ENCODE measurements at places on chromosomes 7 and 10. TPM values are rescaled to one million over a fixed set of nuclear protein-coding genes. Genes with fewer than 3 reads are reported as not detected.

- no peaks in the 10 kb centered on the region for H3K36me3 ChIP-seq
- peak overlapping the region; percentile 48 for H3K27ac ChIP-seq
- H3K4me3 ChIP-seq = no peak overlapping the region
Observed at GRCh38 chr7:12722636-12723605, 35.5 kb downstream of the ARL4A start.

GRCh38 chr7:98240961-98241673 lies 10.9 kb downstream of the TECPR1 start:
- peaks cover 12% of the 10 kb centered on the region for H3K36me3 ChIP-seq
- H3K27ac ChIP-seq = no peak overlapping the region
- no peak overlapping the region for H3K4me3 ChIP-seq
- H3K4me1 ChIP-seq = no peaks in the 10 kb centered on the region

GRCh38 chr7:25289518-25289917 lies 61.2 kb upstream of the NPVF start:
- H3K36me3 ChIP-seq = no peaks in the 10 kb centered on the region
- H3K4me1 ChIP-seq = no peaks in the 10 kb centered on the region
- DNase-seq = no peak
- no peaks in the 10 kb centered on the region for H3K27me3 ChIP-seq

DNA sequence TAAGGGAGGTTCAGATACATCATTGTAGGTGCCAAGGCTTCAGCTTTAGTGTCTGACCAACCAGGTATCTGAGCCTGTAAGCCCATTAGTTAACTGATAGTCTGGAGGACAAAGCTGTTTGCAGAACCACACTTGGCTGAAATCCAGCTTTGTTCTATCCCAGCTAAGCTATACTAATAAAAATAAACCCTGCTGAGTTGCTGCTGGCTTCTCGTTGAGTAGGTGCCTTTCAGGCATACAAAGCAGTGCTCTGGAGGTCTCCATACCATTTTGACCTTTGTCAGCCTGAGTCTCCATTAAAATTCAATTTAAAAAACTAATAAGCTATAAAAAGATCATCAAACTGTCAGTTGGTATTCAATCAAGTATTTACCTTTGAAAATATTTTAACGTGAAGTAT lies 22.0 kb downstream of the CDCA7L start:
- no peak overlapping the region for H3K4me3 ChIP-seq
- DNase-seq = no peak
- no peaks in the 10 kb centered on the region for H3K27me3 ChIP-seq
- peaks cover 27% of the 10 kb centered on the region for H3K36me3 ChIP-seq
- H3K4me1 ChIP-seq = peaks cover 3% of the 10 kb centered on the region

DNA sequence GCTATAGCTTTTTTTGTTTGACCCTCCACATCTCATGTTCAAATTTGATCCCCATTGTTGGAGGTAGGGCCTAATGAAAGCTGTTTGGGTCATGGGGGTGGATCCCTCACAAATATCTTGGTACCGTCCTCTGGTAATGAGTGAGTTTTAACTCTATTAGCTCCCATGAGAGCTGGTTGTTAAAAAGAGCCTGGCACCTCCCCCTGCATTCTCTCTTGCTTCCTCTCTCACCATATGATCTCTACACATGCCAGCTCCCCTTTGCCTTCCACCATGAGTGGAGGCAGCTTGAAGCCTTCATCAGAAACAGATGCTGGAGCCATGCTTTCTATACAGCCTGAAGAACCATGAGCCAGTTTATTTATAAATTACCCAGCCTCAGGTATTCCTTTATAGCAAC lies 43.0 kb upstream of the IMMP2L start:
- no peaks in the 10 kb centered on the region for H3K4me1 ChIP-seq
- H3K27me3 ChIP-seq = peaks cover 2% of the 10 kb centered on the region
- no peak overlapping the region for H3K4me3 ChIP-seq

Gene ZNF365
- total RNA-seq = not detected

Gene SRRM3
- not detected for total RNA-seq

- peaks cover 33% of the 10 kb centered on the region for H3K36me3 ChIP-seq
- no peak for DNase-seq
- no peak overlapping the region for H3K4me3 ChIP-seq
- H3K27me3 ChIP-seq = no peaks in the 10 kb centered on the region
- H3K4me1 ChIP-seq = no peaks in the 10 kb centered on the region
- no peak overlapping the region for H3K27ac ChIP-seq
Observed at GRCh38 chr7:111126987-111127386, 36.1 kb downstream of the LRRN3 start.

DNA sequence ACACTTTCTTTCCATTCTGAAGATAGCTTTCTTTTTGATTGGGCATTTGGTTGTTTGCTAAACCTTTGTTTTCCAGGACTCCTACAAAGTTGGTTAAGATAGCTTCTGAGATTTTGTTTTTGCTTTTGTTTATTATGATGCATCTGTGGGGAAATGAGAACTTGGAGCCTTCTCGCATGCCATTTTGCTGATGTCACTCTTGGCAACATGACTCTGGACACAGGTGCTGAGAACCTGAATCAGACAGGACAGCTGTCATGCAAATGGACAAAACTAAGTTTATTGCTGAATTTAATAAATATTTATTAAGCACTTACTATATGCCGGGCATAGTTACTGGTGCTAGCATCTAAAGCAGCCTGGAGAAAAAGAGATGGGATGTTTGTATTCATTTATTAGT lies 274.1 kb downstream of the ZEB1 start:
- no peaks in the 10 kb centered on the region for H3K4me1 ChIP-seq
- no peak overlapping the region for H3K4me3 ChIP-seq
- peaks cover 11% of the 10 kb centered on the region for H3K27me3 ChIP-seq
- H3K27ac ChIP-seq = no peak overlapping the region
- no peak for DNase-seq
- peaks cover 2% of the 10 kb centered on the region for H3K36me3 ChIP-seq

Gene LIPK
- total RNA-seq = not detected

- H3K36me3 ChIP-seq = no peaks in the 10 kb centered on the region
- peak; percentile 81 for DNase-seq
- H3K4me1 ChIP-seq = peaks cover 26% of the 10 kb centered on the region
- H3K27ac ChIP-seq = peak overlapping the region; percentile 47
- peak overlapping the region; percentile 4 for H3K4me3 ChIP-seq
- H3K27me3 ChIP-seq = peaks cover 4% of the 10 kb centered on the region
Observed at GRCh38 chr10:67612577-67613537, 83.1 kb downstream of the CTNNA3 start.

Gene IQCE
- 4.0 TPM for total RNA-seq

GRCh38 chr10:133614830-133615580 lies 11.6 kb downstream of the FRG2B start:
- no peaks in the 10 kb centered on the region for H3K4me1 ChIP-seq
- no peaks in the 10 kb centered on the region for H3K36me3 ChIP-seq
- no peak for DNase-seq
- H3K27ac ChIP-seq = no peak overlapping the region

DNA sequence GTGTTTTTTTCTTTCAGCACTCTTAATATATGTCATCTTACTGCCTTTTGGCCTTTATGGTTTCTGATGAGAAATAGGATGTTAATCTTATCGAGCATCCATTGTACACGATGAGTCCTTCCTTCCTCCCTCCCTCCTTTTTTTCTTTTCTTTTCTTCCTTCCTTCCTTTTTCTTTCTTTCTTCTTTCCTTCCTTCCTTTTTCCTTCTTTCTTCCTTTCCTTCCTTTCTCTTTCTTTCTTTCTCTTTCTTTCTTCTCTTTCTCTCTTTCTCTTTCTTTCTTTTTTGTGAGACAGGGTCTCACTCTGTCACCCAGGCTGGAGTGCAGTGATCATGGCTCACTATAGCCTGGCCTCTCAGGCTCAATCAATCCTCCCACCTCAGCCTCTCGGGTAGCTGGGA lies 8.4 kb downstream of the RPEL1 start:
- peaks cover 3% of the 10 kb centered on the region for H3K36me3 ChIP-seq
- no peaks in the 10 kb centered on the region for H3K4me1 ChIP-seq
- H3K27me3 ChIP-seq = no peaks in the 10 kb centered on the region
- DNase-seq = no peak
- H3K4me3 ChIP-seq = no peak overlapping the region

DNA sequence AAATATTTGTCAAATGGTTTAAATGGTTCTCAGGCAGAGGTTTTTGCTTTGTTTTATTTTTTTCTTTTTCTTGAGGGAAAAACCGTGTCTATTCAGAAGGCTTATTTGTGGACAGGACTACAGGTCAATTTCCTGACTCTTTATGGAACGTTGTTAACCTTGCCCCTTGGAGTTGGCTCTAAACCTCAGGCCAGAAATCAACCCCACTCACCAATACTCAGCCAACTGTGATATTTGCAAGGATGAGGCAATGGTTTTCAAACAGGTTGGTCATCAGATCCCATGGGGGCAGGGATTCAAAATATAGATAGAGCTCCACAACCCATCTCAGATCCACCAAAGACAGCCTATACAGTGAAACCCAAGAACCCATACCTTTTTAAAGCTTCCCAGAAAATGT lies 10.2 kb downstream of the PDLIM1 start:
- H3K4me1 ChIP-seq = no peaks in the 10 kb centered on the region
- DNase-seq = no peak
- no peak overlapping the region for H3K27ac ChIP-seq
- H3K27me3 ChIP-seq = peaks cover 7% of the 10 kb centered on the region
- H3K4me3 ChIP-seq = no peak overlapping the region
- H3K36me3 ChIP-seq = no peaks in the 10 kb centered on the region

DNA sequence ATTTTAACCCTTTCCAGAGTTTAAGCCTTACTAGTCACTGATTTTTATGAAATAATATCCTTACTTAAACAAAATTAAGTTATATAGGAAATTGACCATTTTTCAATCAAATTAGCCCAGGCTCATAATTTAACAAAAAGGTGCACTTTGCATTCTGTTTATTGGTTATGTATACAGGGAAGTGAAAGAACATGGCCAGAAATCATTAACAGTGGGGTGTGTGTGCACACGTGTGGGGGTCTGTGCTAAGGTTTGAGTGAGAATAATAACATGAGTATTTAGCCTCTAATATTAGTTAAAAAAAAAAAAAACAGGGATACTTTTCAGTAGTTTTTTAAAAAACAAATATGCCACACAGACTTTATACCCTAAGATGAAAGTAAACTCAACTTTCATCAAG lies 510.5 kb upstream of the PFKP start:
- H3K4me3 ChIP-seq = no peak overlapping the region
- no peak overlapping the region for H3K27ac ChIP-seq
- H3K36me3 ChIP-seq = no peaks in the 10 kb centered on the region
- DNase-seq = no peak
- no peaks in the 10 kb centered on the region for H3K27me3 ChIP-seq

GRCh38 chr10:75616874-75617478 lies 185.6 kb downstream of the LRMDA start:
- H3K4me1 ChIP-seq = no peaks in the 10 kb centered on the region
- no peak for DNase-seq
- no peaks in the 10 kb centered on the region for H3K36me3 ChIP-seq
- H3K27ac ChIP-seq = no peak overlapping the region
- no peak overlapping the region for H3K4me3 ChIP-seq

Gene ZNF248
- total RNA-seq = 8.3 TPM

Gene SLC18A3
- not detected for total RNA-seq

DNA sequence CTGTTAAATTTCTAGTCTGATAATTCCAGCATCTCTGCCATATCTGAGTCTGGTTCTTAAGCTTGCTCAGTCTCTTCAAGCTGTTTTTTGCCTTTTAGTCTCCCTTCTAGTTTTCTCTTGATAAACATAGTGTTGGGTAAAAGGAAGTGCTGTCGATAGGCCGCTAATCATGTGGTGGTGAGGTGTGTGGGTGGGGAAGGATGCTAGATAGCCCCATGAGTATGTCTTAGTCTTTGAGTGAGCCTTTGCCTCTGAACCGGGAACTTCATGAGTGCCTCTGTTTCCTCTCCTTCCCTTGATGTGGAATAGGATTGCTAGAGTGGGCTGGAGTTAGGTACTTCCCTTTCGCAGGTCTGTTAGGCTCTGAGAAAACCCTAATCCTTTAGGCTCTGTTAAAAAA lies 441.8 kb downstream of the INHBA start:
- H3K4me3 ChIP-seq = no peak overlapping the region
- no peaks in the 10 kb centered on the region for H3K36me3 ChIP-seq
- no peak overlapping the region for H3K27ac ChIP-seq

Gene AP5Z1
- total RNA-seq = 21.3 TPM

- peaks cover 13% of the 10 kb centered on the region for H3K36me3 ChIP-seq
- H3K27me3 ChIP-seq = peaks cover 42% of the 10 kb centered on the region
- no peak overlapping the region for H3K27ac ChIP-seq
- peaks cover 21% of the 10 kb centered on the region for H3K4me1 ChIP-seq
- DNase-seq = peak; percentile 24
- H3K4me3 ChIP-seq = peak overlapping the region; percentile 55
Observed at GRCh38 chr10:93061594-93062513, 1.3 kb downstream of the CYP26C1 start.

- H3K4me1 ChIP-seq = no peaks in the 10 kb centered on the region
- no peaks in the 10 kb centered on the region for H3K36me3 ChIP-seq
- no peaks in the 10 kb centered on the region for H3K27me3 ChIP-seq
- no peak for DNase-seq
- no peak overlapping the region for H3K27ac ChIP-seq
- no peak overlapping the region for H3K4me3 ChIP-seq
Observed at GRCh38 chr7:45985902-45986301, 64.8 kb upstream of the IGFBP3 start.

- no peak for DNase-seq
- peaks cover 1% of the 10 kb centered on the region for H3K27me3 ChIP-seq
- H3K4me3 ChIP-seq = no peak overlapping the region
- H3K4me1 ChIP-seq = peaks cover 39% of the 10 kb centered on the region
Observed at GRCh38 chr10:29634105-29634504, 666 bp downstream of the SVIL start.

DNA sequence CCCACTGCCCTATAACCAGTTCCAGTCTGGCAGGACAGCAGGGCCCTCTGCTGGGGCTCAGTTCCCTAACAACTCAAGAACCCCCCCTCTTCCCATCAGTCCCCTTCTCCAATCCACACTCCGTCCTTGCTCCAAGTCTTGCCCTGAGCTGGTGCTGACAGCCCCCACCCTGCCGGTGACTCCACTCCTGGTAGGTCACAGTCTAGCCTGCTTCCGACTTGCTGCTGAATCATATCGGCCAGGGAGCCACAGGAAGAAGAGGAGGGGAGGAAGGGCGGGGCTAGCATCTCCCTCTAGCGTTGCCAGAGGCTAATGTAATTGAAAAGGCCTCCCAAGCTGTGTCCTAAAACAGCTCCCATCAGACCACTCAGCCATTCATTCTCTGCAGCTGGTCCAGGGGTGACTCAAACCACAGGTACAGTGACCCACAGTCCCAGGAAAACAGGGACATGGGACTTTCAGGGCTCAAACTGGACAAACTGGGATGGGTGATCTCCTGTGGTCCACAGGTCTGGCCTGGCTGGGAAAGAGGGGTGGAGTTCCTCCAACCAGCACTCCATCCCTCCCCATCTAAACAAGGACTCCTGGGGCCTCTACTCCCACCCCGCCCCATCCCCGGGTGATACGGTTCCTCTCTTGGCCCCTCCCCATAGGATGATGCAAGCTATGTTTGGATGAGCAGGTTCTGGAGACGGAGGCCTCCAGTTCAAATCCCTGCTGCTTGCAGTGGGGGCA lies 158.8 kb downstream of the SH3PXD2A start:
- H3K27ac ChIP-seq = peak overlapping the region; percentile 8
- H3K4me1 ChIP-seq = peaks cover 19% of the 10 kb centered on the region
- DNase-seq = peak; percentile 89

- no peaks in the 10 kb centered on the region for H3K4me1 ChIP-seq
- DNase-seq = no peak
- H3K4me3 ChIP-seq = no peak overlapping the region
- H3K27ac ChIP-seq = no peak overlapping the region
- peaks cover 8% of the 10 kb centered on the region for H3K36me3 ChIP-seq
- no peaks in the 10 kb centered on the region for H3K27me3 ChIP-seq
Observed at GRCh38 chr10:32516567-32517495, 70.9 kb downstream of the CCDC7 start.

Gene CPA4
- total RNA-seq = not detected

Gene TRUB1
- 16.8 TPM for total RNA-seq

- H3K4me1 ChIP-seq = peaks cover 5% of the 10 kb centered on the region
- no peak overlapping the region for H3K4me3 ChIP-seq
- no peaks in the 10 kb centered on the region for H3K36me3 ChIP-seq
Observed at GRCh38 chr10:102580230-102580629, 64.0 kb upstream of the TRIM8 start.
